ENCODE measurements at places on chromosomes 11 and 22. TPM values are rescaled to one million over a fixed set of nuclear protein-coding genes. Genes with fewer than 3 reads are reported as not detected.

- DNase-seq: no peak
Measured at GRCh38 chr11:93477684-93478234, 65.4 kb downstream of the SMCO4 start.

- peak; percentile 31 for DNase-seq
Measured at GRCh38 chr22:28773461-28773867, 969 bp downstream of the CCDC117 start.

DNA sequence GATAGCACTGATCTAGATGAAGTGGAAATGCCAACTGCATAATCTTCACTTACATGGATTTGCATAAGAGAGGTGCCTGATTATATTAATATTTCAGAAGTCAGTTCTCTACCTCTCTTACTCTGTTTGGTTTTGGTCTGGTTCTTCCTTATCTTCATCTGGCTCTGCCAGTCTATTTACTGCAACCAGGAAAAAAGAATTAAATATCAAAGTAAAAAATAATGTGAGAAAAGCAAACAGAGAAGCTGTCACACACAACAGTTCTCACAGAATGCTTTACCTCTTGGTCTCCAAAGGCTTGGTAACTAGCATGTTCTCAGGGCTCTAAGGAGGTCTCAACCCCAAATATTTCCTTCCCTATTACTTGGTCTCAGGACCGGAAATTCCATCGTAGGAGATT lies 6.7 kb downstream of the VSIG10L2 start:
- DNase-seq: no peak

DNA sequence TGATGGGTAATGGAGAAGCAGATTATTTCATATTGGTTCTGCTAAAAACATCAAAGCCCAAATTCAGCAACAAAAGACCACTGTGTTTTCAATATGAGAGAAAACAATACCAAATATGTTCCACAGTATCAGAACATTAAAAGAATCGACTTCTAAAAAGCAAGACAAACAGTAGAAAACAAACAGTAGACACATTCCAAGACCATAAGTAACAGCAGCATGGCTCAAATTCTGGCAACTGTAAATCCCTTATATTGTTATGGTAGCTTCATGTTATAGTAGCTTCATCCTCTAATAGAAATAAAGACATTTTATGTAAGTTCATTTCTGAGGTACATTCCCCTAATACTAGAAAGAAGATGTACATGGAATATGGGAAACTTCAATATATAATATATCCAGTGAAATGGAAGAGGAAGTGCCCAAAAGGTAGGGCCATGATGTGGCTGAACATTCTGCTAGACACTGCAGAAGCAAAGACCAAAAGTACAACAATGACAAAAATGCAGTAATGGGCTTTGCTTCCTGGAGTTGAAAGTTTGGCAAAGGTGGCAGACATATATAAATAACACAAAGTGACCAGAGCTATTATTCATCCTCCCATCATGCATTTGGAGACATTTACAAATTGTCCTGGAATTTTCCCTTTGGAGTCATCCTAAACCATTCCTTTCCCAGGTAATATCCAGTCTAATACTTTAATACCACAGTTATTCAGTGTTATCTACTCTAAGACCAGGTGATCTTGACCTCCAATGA lies 299.9 kb downstream of the DCDC1 start:
- DNase-seq: no peak

- DNase-seq: no peak
Measured at GRCh38 chr11:125369808-125370207, 126.3 kb downstream of the FEZ1 start.

- DNase-seq: peak; percentile 23
Measured at GRCh38 chr11:97092823-97093222, 703.0 kb downstream of the JRKL start.

DNA sequence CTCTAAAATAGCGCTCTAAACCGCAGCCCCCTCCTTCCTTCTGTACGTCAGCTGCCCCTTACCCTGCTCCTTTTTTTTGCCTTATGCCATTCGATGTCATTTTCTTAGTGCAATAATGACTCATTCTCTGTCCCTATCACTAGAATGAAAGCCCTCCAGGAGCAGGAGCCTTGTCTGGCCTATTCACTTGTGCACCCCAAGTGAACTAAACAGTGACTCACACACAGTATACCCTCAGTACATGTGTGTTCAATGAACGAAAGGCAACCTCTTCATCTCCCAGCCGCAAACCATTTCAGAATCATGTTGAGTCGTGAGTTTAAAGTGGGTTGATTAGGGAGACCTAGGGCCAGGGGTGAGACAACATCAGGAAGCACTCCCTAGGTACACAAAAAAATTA lies 50.7 kb upstream of the SPATA19 start:
- DNase-seq: no peak

GAL3ST3 gene
- polyA plus RNA-seq: 6.1 TPM

GRCh38 chr11:93132836-93133235 lies 65.0 kb downstream of the SLC36A4 start:
- no peak for DNase-seq

Measured in renal pelvis (tissue), 12 donors.